Hematopoietic multipotent progenitor cell treated with erythropoietin and hydrocortisone succinate and interleukin-3 and kit ligand, for 17 days (in vitro differentiated cells): ENCODE measurements at places on chromosomes 3 and 15.

GRCh38 chr3:196339493-196340254 lies 1.5 kb upstream of the TM4SF19 start:
- DNase-seq = peak; percentile 27

- DNase-seq = no peak
These were observed 17.0 kb downstream of the LRCH3 start for GRCh38 chr3:197807969-197808587.

- DNase-seq = no peak
These were observed 13.3 kb upstream of the IL16 start for GRCh38 chr15:81183439-81183775.

GRCh38 chr15:58103482-58103881 lies 34.7 kb upstream of the AQP9 start:
- DNase-seq = no peak

DNA sequence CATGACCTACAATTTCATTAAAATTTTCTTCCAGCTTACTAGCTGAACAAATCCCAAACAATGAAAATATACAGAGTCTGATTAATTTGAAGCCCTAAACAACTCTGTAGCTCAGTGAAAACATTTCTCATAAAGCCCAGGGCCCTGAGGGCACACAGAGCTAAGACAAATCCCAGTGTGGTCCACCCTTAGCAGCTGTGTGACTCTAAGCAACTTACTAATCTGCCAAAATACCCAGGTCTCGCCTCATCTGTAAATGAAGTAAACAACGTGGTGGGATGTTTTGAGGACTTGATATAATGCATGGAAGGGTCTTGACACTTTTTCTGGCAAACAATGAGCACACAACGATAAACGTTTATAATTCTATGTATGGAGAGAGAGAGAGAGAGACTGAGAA lies 158.4 kb downstream of the FHIT start:
- no peak for DNase-seq

- DNase-seq = peak; percentile 61
These were observed 780 bp upstream of the ACAD9 start for GRCh38 chr3:128878556-128879124.

GRCh38 chr3:59611649-59612443 lies 562.0 kb upstream of the CFAP20DC start:
- DNase-seq = no peak

GRCh38 chr15:101660005-101660404 lies 7.8 kb upstream of the TM2D3 start:
- no peak for DNase-seq

DNA sequence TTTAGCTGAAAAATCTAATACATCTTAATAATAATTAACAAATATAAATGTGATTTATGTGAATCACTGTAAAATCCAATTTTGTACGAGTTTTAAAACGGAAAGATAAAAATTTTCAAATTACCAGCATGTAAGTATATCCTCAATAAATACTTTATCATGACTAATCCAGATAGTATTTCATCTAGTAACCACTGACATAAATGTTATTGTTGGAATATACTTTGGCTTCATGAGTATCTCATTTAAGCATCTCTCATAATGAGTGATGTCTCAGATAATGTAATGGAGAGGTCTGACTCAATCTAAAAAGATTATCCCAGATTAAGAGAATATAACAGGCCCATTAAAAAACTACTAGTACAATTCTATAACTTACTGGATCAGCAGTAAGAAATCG lies 216.3 kb downstream of the STAG1 start:
- DNase-seq = no peak

DNA sequence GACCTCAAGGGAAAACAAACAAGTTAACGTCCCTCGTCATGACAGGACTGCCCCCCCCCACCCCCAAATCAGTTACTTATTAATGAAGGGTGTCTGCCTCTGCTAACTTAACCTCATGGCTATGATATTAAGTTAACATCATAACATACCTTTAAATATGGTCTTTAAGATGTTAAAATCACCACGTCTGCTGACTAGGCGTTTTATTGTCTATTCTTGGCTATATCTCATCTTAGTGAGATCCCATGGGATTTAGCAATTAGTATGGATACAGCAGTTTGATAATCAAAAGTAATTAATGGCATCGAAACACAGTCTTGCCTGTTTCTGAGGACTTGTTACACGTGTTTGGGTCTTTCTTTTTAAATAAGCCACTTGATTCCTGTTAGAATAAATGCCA lies 186.9 kb downstream of the FOXB1 start:
- no peak for DNase-seq

DNA sequence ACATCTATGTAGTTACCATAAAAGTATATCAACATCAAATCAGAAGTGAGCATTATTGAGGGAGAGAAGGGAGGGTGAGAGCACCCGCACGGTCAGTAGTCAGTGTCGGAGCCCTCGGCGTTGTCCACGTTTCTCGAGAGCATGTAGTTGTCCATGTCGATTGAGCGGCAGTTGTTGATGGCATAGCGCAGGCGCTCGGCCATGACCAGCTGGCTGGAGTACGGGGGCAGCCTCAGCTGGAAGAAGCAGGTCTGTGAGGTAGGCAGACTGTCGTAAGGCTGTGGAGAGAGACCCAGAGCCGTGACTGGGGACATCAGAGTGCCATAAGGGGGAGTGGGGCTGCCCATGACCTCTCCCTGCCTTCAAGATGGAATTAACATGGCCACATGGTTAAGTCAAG lies 11.8 kb downstream of the FBXL22 start:
- DNase-seq = no peak

DNA sequence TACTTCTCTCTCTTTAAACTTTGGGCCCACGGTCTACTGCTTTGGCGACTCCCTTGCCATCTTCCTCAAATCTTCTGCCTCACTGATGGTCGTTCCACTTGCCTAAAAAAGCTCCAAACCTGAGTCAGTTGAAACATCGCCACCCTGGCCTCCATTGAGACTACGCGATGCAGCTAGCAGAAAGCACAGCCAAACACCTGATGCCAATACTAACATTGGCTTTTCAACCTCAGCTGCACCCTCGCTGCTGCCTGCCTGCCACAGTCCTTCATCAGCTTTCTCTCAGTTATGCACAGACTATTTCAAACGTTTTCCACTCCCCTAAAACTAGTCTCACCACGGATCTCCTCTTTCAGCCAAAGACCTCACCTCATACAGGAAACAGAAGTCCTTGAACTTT lies 214.2 kb upstream of the TMCO5A start:
- DNase-seq = no peak

DNA sequence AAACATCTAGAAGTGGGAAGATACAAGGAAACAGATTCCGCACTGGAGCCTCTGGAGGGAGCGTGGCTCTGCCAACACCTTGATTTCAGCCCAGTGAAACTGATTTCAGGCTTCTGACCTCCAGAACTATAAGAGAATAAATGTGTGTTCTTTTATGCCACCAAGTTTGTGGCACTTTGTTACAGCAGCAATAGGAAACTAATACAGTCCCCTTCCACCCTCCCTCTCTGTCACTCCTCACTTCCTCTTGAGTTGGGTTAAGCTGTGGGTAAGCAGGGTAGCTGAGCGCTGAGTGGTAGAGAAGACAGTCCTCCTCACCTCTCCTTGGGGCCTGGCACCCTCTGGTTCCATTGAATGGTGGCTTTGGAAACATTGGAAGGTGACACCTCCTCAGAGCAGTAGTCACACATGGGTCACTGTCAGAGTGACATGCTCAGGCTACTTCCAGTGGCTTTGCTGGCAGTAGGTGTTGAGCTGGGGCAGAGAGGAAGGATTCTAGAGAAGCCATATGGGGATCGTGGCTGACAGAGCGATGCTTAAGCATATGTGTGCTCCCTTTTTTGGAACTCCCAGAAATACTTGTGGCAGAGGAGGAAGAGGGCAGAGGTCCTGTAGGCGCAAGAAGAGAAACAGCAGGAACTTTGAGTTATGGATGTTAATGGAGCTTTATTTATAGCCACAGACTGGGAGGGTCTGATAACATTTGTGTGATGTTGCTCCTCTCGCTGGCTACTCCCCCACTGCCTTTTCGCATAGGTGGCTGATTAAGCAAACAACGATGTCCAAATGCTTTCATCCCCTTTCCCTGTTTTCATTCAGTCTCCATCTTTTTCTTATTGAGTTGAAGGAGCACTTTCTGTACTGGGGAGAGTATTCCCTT lies 14.8 kb upstream of the HCN4 start:
- no peak for DNase-seq

GRCh38 chr15:56272454-56272853 lies 28.8 kb upstream of the RFX7 start:
- no peak for DNase-seq

DNA sequence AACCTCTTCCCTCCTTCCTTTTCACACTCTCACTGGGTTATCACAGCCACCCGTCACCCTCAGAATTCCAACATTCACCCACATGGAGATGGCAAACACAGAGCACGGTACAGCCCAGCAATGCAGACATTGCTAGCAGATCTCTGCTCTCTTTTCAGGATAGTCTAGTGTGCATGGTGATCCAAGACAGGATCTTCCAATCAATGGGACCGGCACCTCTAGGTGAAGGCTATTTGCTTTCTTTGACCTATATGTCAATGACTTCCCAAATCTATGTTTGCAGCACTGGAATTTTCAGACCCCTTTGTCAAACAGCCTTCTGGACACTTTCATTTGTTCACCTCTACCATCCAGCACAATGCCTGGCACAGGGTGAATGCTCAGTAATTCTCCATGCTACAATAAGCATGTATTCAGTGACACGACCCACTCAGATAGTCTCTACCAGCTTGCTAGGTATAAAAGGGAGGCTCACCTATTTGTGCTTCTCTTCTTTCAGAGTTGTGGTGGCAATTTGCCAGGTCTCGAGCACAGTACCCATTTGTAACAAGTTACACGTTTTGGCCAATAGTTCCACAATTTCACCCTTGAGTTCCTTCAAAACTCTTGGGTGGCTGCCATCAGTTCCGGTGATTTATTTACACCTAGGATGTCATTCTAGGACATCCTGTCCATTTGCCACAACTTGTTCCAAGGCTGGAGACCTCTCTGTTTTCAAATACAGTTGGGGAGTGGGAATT lies 279.1 kb upstream of the ICE2 start:
- DNase-seq = no peak

- no peak for DNase-seq
These were observed 252.8 kb downstream of the ZIC1 start for GRCh38 chr3:147661916-147662315.

DNA sequence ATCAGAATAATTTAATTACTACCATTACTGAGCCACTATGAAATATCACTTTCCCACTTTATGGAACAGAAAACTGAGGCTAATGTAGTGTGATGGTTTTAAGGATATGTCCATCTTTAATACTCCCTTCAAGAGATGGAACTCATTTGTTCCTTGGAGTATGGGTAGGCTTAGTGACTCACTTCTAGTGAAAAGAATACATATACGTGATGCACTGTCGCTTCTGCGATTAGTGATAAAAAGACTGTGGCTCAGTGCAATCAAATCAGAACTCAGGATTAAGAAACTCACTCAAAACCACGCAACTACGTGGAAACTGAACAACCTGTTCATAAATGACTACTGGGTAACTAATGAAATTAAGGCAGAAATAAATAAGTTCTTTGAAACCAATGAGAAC lies 216.6 kb downstream of the SUCLG2 start:
- DNase-seq = no peak

GRCh38 chr3:53166781-53167291 lies 5.8 kb downstream of the PRKCD start:
- DNase-seq = no peak

DNA sequence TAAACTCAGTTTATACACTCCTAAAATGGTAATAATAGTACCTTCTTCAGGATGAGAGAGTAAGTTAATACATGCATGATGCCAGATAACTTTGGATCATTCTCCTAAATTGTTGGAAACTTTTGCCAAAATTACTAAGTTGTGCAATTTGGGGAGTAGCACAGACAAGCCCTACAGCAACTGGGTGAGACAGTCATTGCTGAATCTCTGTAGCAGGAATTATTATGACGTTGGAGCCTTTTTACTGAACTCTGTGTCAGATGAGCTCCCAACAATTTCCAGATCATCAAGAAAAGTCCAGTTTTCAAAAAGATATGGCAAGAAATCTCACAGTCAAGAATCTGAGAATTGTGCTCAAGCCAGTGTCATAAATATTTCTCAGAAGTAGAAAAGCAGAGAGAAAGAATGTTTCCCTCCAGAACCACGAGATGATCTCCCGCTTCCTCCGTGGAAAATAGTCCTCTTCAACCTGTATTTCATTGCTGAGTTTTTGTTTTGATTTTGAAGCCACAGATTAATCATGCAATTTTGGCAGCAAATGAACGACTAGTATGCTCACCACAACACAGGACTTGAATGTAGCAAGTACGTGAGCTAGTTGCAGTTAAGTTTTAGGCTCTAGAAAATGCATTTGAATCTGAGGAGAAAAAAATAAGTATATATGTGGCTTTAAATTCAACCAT lies 485.4 kb downstream of the CNTN6 start:
- no peak for DNase-seq

GRCh38 chr3:68483601-68484000 lies 448.7 kb downstream of the TAFA4 start:
- DNase-seq = no peak

DNA sequence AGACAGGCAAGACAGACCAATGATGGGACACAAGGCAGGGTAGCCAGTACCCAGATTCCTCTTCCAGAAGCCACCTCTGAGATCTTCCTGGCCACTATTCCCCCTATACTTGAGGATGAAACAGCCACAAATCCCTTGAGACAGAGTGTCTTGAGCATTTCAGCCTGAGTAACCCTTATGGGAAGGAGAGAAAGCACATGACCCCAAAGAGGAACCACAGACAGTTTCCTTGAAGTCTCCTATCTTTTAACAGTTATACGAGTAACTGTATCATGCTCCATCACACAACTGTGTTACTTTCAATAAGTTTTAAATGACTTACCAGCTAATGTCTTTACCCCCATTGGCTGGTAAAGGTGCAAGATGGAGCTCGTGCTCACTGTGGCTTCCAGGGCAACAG lies 9.3 kb downstream of the VIPR1 start:
- no peak for DNase-seq

GRCh38 chr3:190444576-190445145 lies 5.0 kb downstream of the TMEM207 start:
- no peak for DNase-seq

GRCh38 chr3:129984125-129984524 lies 9.6 kb downstream of the TRH start:
- no peak for DNase-seq

DNA sequence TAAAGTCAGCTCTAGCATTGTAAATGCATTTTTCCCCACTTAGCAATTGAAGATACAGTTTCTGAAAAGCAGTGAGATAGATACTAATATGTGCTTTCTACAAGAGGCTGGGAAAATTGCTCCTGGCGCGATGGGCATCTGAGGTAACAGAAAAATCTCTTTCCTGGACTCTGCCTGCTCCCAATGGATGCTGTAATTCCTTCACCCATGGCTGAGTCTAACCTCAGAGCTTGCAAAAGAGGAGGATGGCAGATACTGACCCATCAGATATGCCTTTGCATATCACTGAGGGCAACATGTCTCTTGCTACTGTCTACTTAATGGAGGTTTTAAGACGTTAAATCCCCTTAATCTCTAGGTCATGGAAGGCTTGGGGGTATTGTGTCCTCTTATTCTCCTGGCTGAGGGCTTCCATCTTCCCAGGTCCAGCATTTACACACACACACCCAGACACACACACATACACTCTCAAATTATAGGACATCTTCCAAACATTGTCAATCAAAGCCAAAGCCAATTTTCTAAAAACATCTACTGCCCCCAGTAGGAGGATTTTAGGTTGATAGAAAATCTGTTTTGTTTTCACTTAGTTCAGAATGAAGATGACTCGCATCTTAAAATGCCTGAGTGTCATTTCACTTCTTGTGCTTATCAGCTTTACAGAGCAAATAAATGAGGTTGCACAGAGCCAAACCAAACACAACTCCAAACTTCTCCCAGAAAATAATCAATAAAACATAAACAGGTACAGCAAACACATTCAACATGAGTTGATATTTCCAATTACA lies 2.4 kb downstream of the TRPM1 start:
- DNase-seq = no peak
